ENCODE measurements at places on chromosomes 6 and 20.

DNA sequence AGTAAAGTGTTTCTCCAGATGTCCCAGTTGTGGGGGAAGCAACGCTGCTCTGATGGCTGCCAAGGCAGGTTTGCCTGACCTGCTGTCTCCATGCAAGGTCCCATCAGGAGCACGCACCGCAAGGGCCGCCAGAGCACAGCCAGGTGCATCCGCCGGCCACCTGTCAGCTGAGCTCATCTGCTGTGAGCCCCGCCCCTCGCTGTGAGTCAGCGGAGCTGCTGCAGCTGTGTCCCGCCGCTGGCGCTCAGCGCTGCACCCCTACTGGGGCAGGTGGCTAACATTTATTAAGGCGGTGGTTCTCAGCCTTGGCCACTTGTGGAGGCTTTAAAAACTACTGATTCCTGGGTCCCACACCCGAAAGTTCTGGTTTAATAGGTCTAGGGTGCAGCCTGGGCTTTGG lies 225.7 kb downstream of the UST start:
- peak; percentile 87 for DNase-seq

GRCh38 chr6:69866770-69867638 lies 648 bp downstream of the COL19A1 start:
- DNase-seq: peak; percentile 62

GRCh38 chr6:165674155-165675029 lies 11.4 kb upstream of the PDE10A start:
- DNase-seq: no peak

DNA sequence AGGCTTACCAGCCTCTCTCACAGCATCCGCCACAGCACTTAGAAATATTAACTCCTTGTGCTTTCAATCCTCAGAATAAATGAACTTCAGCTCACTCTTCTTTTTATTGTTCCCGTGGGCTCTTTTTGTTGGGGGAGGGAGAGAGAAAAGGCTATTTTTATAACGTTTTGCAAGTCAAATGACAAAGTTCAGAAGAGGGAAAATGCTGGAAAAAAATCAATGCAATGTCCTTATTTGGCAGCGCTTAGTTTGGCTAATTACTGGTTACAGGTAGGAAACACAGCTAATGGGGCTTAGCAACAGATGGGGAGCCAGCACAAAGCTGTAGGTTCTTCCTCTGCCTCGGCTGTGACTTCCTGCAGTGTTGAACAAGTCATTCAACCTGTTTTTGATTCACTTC lies 1067.0 kb upstream of the MAP3K7 start:
- DNase-seq: no peak

DNA sequence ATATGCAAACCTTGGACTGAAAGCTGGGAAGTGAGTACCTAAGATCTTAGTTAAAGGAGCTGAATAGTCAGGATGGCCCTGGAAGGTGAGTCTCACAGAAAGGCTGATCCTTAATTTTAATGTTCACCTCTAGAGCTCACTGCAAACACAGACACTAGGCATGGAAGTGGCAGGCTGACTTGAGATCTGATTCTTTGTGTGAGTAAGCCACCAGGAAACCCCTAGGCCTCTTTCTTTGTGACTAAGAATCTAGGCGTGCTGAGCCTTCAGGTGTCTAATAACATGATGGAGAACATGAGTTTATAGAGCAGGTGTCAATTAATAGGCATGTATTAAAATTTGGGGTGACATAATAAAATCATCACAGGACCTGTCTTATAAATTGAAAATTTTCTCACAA lies 642.2 kb downstream of the EYS start:
- no peak for DNase-seq

DNA sequence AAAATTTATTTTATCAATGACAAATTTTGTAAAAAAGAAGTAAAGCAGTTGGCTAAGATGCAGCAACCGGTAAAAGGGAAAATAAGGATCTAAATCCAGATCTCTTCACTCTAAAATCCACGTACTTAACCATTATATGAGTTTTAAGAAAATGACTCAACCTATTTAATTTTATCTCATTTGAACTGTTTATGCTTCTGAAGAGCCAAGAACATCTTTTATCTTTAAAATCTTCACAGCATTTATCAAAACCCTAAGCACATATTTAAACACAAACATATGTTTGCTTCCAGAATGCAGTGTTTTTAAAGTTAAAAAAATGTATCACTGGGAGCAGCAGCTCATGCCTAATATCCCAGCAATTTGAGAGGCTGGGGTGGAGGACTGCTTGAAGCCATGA lies 339.2 kb downstream of the NKAIN2 start:
- no peak for DNase-seq
